MV-4-11 (cell line): ENCODE measurements at places on chromosomes 5 and 9.

DNA sequence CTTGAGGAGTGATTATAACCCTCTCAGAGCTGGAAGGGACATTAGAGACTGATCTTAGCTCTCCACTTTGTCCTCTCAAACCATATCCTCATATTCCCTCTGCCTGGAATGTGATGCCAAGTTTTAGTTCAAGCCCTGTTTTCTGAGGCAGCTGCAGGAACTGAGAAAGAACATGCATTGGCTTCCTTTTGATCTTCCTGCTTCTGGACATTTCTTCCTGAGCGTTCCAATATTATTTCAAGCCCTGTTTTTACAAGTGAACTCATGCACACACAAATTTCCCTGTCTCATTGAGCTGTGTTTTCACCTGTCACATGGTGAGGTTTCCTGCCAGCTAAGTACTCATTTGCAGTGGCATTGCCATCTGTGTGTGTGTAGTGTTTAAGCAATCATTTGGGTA, 17.0 kb downstream of the FOCAD start:
- DNase-seq, result no peak

DNA sequence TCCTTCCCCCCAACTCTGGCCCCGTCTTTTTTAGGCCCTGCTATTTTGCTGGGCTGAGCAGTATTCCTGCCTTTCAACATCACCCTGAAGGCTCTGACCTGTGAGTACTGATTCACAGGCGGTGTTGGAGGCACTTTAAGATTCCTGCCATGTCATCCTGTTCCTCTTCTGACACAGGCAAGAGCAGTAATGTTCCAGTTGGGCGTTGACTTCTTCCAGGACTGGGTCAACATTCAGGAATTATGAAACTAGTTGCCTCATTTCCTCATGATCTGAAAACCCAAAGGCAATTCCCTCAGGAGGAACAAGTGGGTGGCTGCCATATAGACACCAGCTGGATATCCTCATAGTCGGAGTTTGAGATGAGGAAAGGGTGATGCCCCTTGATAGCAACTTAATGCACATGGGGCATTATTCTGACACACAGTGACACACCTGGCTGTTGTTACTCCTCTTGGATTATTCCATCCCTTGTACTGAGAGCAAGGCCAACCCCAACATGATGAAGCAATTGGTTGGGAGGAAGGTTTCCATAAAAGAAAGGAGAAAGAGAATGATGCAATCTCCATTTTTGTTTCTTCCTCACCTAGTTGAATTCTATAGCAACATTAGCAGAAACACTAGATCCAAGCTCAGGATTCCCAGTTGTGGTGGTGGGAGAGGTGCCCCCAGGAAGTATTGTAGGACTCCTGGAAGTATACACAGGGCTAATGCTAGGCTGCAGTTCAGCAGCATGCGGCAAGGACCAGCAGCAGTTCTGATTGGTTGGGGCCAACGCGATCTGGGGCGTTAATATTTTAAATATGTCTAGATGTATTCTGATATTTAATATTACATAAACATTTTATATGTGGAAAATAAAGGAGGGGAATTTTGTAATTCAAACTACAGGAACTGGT, 19.6 kb upstream of the GLRX start:
- no peak for DNase-seq

GRCh38 chr9:73234008-73234360, 82.3 kb downstream of the ANXA1 start:
- DNase-seq, result no peak

DNA sequence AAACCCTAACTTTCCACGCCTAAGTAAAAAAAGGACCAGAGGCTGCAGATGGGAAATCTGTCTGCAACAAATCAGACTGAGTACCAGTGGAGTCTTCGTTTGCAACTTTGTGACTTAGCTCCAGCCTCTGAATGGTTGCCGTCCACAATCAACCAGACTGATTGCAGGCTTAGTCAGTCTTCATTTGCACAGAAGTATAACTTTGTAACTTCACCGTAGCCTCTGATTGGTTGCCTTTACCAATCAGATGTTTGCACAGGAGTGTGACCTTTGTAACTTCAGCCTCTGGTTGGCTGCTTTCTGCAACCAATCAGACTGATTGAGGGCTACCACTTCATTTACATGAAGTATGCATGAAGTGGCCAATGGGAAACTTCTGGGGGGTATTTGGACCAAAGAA, 53.7 kb downstream of the TGFBR1 start:
- DNase-seq, result peak; percentile 12

GRCh38 chr9:29332789-29333188, 1759.5 kb upstream of the C9orf72 start:
- DNase-seq, result no peak

DNA sequence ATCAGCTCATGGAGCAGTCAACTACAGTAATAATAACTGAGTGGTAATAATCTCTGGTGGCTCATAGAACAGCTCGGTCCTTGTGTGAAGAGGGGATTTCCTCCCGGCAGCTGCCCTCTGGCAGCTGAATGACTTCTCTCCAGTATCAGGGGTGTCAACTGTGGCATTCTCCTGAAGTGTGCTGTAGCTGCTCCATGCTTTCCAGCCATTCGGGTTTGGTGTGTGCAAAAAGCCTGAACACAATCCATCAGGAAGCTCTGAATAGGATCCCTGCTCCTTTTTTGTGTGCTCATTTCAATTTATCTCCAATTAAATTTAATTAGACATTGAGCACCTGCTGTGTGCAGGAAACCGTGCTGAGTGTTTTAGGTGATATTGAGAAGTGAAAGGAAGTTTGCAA, 59.8 kb upstream of the BARX1 start:
- no peak for DNase-seq

GRCh38 chr9:19378164-19378563, 1.9 kb downstream of the RPS6 start:
- DNase-seq, result no peak

DNA sequence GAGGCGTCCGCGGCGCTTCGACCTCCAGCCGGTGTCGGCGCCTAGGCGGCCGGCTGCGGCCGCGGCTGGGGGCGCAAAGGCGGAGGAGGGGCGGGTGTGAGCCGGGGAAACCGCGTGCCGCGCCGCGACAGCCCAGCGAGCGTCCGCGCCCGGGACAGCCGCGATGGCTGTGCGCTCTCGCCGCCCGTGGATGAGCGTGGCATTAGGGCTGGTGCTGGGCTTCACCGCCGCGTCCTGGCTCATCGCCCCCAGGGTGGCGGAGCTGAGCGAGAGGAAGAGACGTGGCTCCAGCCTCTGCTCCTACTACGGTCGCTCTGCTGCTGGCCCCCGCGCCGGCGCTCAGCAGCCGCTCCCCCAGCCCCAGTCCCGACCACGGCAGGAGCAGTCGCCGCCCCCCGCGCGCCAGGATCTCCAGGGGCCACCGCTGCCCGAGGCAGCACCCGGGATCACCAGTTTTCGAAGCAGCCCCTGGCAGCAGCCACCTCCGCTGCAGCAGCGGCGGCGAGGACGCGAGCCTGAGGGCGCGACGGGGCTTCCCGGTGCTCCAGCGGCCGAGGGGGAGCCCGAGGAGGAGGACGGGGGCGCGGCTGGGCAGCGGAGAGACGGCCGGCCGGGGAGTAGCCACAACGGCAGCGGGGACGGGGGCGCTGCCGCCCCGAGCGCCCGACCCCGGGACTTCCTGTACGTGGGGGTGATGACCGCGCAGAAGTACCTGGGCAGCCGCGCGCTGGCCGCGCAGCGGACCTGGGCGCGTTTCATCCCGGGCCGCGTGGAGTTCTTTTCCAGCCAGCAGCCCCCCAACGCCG, 605 bp downstream of the CHSY3 start:
- DNase-seq, result no peak

- peak; percentile 32 for DNase-seq
Measured at GRCh38 chr9:109052416-109052815, 39.1 kb upstream of the CTNNAL1 start.

DNA sequence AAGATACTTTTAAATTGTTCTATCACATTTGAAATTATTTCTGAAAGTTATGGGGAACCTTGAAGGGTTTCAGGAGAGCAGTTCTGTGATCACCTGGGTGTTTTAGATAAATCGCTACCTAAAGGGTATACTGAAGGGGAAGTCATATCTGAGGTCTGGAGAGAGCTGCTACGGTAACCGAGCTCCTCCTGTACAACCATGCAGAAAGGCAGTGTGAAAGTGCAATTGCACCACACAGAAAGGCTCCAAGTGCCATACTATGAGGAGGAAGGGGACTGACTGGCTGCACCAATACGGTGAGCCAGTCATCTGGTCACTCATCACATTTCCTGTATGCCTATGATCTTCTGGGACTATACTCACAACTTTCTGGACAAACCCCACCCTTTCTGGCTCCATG, 241.4 kb upstream of the SLC24A2 start:
- DNase-seq, result no peak

DNA sequence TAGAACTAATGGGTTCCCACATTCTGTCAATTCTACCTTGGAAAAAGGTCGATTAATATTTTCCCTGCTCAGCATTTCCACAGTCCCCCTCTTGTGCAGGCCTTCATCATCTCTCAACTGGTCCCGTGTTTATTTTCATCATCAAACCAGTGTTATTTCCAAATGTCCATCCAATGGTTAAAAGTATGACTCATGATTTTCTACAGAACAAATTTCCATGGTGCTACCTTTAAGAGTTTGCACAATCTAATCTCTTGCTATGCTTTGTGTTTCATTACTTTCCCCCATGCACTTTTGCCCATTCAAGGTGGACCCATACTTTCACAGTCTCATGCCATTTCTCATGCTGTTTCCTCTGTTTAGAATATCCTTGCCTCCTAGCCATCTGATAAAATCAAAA, 143.7 kb downstream of the CCDC192 start:
- no peak for DNase-seq

DNA sequence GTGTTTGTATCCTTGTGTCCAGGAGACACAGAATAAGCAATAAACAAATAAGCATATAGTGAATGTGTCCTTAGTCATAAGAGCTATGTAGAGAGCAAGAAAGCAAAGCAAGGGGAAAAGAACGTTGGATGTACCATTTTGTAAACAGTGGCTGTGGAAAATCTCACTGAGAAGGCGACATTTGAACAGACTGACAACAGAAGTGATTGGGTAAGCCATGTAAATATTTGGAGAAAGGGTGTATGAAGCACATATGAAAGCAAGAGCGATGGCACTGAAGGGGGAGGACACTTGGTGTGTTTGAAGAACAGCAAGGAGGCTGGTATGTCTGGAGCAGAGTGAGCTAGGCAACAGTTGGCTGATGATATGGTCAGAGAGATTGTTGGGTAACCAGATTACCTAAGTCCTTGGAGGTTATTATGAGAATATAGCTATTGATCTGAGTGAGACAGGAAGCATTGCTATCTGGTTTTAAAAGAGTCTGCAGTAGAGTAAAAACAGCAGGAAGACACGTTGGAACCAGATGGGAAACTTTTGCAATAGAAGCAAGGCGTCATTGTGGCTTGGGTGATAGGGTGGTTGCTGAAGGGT, 115.5 kb upstream of the IL7R start:
- DNase-seq, result peak; percentile 35

GRCh38 chr9:72564479-72565281, 43.3 kb downstream of the TMC1 start:
- no peak for DNase-seq

DNA sequence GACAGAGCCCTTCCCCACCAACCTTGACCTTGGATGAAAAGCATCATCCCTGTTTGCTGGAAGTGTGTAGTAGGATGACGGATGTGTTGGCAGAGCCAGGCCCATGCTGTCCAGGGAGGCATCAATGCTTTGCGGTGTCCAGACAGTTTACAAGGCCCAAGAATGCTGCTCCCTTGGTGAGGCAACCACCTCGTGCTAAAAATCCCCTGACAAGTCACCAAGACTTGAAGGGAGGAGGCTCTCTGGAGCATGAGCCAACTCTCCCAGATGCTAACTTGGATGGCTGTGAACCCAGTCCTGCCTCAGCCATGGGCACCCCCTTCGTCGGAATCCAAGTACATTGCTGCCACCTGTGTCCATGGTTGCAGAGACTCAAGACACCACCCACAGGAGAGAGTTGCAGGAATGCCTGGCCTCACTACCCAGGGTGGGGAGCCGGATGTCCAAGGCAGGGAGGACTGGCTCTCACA, 9.5 kb upstream of the NKD2 start:
- no peak for DNase-seq

DNA sequence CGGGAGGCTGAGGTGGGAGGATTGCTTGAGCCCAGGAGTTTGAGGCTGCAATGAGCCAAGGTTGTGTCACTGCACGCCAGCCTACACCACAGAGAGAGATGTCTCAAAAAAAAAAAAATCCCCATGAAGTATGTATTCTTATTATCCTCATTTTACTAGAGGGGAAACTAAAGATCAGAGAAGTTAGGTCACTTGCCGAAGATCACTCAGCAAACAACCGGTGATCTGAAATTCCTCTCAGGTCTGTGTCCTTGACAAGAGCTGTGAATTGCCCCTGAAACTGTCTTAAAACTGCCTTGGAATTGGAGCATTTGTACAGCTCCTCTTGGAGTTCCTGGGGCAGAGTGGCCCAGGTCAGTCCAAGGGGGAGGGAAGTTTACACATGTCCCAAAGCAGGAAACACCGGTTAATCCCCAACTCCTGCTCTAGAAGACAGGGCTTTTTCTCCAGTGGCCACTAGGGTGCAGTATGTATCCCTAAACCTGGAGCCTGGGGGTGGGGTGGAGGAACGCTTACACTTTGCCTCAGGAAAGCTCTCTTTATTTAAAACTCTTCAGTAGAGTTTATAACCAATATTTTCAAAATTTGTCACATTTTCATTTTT, 27.6 kb downstream of the AQP7 start:
- peak; percentile 59 for DNase-seq

DNA sequence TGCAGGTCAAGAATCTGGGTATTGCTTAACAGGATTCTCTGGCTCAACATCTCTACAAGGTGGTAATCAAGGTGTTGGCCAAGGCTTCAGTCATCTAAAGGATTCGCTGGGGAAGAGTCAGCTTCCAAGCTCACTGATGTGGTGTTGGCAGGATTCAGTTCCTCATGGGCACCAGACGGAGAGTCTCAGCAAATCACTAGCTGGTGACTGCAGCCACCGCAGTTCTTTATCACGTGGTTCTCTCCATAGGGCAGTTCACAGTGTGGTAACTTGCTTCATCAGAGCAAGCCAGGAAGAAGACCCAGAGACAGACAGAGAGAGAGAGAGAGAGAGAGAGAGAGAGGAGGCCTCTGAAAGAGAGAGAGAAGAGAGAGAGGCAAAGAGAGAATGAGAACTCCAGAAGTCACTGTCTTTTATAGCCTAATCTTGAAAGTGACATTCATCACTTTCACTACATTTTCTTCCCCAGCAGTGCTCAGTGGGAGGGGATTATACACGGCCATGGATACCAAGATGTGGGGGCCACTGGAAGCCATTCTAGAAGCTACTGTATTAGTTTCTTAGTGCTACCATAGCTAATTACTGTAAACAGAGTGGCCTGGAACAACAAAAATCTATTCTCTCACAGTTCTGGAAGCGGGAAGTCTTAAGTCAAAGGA, 109.2 kb upstream of the SMIM23 start:
- peak; percentile 99 for DNase-seq

DNA sequence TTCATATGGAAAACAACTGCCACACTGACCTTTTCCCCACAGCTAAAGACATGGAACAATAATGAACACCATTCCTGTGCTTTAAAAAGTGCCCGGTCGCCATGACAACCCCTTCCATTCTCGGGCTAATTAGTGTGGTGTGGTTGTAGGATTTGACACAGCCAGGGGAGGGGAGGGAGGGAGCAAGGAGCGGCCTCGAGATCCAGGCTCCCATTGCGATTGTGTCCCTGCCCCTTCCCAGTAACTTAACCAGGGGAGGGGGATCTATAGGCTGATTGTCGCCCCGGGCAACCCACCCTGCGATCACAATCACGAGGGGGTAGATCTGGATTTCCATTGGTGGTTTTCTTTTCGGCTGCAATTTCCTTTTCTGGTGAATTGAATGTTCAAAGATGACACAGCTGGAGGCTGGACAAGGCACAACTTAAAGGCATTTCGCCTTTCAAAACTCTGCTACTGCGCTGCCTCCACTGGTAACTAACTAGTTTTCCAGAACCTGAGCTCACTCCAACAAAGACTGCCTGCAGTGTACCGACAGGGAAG, 96.7 kb upstream of the RETREG1 start:
- DNase-seq, result no peak
